ENCODE measurements at places on chromosomes 11 and 22.

DNA sequence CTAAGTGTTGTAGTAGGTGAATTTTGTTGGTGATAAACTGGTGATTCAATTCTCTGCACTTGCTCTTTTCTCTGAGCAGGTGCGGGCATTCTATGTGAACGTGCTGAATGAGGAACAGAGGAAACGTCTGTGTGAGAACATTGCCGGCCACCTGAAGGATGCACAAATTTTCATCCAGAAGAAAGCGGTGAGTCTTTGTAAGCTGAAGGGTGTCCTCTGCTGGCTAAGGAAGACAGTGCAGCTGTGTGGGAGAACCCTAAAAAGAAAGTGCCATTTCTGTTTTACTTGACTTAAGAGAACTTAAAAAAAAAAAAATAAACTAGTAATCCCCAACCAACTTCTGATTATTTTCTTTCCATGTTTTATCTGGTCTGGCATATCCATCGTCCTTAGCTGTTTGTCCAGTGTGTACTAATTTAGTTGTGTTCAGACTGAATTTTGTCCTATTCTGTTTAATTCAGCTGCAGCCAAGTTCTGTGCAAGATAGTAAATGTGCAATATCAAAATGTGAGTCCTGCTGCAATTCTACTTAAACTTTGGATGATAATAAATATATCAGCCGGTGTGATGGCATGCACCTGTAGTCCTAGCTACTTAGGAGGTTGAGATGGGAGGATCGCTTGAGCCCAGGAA is 29.6 kb downstream of the CAT start:
- no peak for DNase-seq

- no peak for DNase-seq
These were observed 626 bp upstream of the F2 start for GRCh38 chr11:46718155-46719019.

GRCh38 chr22:50456466-50457234 is 18.2 kb downstream of the SBF1 start:
- DNase-seq, result no peak

GRCh38 chr22:23113847-23114720 is 27.7 kb downstream of the RSPH14 start:
- DNase-seq, result no peak

- no peak for DNase-seq
These were observed 39.7 kb upstream of the MMP12 start for GRCh38 chr11:102914238-102915043.

DNA sequence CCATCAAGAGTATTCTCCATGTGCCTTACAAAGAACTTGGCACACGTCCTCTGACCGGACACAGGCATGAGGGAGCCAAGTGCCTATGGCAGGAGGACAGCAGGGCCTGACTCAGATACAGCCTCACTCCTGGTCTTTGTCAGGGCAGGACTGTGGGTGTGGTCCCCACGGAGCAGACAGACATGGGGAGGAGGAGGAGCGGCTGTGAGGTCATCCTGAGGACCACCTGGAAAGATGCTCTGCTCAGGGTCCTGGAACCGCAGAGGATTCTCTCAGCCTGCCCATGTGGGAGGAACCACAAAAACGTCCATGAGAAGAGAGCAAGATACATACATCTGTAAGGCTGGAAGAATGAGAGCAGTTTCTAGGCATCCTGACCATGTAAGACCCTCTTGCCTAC is 576.3 kb downstream of the BRD1 start:
- DNase-seq, result no peak

DNA sequence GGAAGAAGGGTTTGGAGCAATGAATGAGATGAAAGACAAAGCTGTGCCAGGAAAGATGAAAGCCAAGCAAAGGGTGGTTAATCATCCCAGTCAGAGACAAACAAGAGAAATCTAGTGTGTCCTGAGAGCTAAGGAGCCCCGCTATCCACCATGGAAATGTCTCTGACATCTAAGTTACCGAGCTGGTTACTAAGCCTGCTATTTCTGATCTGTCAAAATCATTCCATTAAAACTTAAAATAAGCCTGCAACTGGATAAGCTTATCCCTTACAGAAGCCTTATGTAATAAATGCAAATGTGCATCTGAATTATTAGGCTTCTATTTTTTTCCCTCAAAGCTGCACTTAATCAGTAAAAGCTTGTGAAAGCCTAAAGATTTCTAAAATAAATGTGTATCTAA is 22.1 kb upstream of the SESN3 start:
- no peak for DNase-seq

GRCh38 chr11:64758330-64759079 is 1.3 kb downstream of the PYGM start:
- no peak for DNase-seq

GRCh38 chr11:97683733-97684132 is 1293.9 kb downstream of the JRKL start:
- peak; percentile 65 for DNase-seq

- no peak for DNase-seq
These were observed 107.9 kb downstream of the SCN3B start for GRCh38 chr11:123546515-123546914.

DNA sequence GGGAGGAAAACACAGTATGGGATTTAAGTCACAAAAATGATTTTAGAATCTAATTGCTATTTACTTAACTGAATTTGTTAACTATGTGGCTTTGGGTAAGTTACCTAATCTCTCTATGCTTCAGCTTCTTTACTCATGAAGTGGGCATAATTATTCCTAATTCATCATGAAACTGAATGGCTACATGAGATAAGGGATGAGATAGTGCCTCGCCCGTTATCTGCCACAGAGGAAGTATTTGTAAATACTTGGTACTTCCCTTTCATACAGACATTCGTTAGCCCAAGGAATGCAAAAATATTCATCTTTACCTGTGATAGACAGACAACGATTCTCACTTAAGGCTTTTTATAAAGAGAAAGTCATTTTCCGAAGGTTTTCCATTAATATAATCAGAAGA is 221.2 kb upstream of the BLID start:
- no peak for DNase-seq

DNA sequence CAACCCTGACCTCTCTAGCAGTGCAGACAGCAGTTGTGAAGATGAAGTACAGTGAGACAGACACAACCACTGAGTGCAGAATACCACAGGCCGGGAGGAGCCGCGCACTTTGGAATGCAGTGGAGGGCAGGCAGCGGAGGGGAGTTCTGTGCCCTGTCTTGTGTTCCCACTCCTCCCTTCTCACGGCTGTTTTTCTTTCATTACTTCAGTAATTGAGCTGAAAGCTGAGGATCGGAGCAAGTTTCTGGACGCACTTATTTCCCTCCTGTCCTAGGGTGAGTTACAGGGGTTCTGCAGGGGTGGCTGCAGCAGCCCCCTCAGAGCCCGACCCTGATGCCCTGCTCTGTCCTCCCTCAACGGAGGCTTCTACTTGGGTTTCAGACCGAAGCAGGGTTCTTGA is 5.6 kb downstream of the CLDN5 start:
- no peak for DNase-seq

DNA sequence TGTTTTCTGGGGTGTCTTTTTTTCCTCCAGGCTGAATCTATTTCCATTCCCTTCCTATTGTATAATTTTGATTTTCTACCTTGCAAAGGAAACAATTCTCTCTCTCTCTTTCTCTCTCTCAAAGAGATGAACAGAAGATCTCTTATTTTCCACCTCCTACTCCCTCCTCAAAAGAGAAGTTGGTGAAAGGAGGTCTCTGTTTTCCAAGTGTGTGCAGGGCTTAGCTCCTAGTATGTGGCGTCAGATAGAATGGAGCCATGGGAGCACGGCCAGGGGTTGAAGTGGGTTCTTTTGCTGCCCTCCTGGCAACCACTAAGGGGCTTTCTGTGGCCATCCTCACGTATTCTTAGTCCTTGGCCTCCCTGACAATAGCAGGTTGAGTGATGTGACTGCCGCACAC is 480 bp downstream of the TRIM34 start:
- DNase-seq, result no peak
